Pons (tissue), 1 donor: ENCODE measurements at places on chromosomes 7 and 10.

DNA sequence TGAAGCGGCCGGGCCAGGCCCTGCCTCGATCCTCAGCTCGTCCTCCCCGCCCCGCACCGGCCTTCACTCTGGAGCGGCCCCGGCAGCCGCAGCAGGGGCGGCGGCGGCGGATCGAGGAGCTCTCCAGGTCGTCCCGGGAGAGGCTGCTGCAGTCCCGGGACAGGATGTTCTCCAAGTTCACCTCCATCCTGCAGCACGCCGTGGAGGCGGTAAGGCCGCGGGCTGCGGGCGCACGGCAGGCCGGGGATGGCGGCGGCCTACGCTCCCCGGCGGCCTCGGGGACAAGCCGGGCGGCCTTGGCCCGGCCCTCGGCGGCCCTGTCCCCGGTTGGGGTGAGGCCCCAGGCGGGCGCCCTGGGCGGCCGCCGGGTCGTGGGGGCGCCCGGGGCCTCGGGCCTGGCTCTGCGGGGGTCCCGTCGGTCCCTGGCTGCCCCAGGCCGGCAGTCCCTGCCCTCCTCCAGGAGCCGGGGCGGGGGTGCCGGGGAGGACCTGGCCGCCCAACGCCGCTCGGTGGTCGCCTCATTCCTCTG is 399 bp downstream of the FHIP2A start:
- DNase-seq, result no peak

DNA sequence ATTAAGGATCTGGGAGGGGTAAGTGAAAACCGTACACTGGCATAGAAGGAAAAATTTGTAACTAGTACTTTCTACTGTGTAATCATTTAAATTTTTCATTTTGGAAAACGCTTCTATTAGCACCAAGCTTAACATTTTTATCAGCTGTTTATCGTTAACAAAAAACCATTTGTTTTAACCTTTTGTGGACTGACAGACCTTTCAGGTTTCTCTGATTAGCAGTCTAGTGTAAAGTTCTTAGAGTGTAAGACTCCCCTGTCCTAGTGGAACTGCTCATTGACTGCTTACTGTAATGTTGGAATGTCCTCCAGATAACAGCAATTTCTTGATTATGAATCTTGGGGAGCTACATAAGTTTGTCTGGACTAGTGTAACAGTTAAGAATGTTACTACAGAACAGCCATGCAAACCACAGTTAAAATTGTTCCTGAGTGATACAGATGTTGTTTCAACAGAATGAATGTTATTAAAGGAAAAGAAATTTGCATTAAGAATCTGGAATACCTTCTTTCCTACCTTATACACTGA is 2.0 kb downstream of the DBF4 start:
- DNase-seq, result no peak

GRCh38 chr7:125246706-125247105 is 317.1 kb upstream of the POT1 start:
- no peak for DNase-seq

- DNase-seq, result no peak
Measured at GRCh38 chr10:115861864-115862263, 411.1 kb downstream of the GFRA1 start.

GRCh38 chr10:74213571-74214162 is 62.6 kb downstream of the ADK start:
- DNase-seq, result no peak

DNA sequence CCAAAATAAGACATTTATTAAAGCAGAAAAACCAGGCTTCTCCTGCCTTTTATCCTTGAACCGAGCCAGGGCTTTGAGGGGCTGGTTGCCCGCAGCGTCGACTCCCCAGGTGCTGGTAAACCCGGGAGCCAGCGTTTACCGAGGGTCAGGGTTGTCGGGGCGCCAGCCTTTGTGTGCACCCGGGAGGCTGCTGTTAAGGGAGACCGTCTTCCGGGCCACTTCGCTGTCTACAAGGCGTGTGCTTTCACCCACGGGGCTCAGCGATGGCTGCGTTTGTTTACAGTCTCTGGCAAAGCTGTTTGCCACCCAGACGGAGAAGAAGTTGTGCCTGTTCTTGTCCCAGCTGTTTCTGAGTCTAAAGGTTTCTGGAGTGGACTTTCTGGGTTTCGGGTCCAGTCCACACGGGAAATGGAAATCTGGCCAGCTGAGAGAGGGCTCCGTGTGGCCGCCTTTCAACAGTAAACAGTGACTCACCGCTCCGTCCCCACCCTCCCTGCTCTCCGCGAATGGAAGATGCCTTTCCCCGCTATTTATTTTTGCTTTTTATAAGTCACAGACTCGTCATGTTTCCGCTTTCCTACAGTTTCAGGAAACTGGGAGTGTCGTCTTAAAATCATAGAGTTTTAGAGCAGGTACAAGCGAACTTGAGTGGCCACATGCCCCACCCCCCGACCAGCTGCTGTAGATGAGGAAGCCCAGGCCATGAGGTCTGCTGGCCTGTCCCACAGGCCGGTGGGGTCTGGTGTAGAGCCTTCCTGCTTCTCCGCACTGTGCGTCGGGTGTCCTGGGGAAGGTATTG is 2.2 kb downstream of the MAFK start:
- DNase-seq, result peak; percentile 49

GRCh38 chr10:16968416-16969041 is 151.3 kb upstream of the RSU1 start:
- no peak for DNase-seq

DNA sequence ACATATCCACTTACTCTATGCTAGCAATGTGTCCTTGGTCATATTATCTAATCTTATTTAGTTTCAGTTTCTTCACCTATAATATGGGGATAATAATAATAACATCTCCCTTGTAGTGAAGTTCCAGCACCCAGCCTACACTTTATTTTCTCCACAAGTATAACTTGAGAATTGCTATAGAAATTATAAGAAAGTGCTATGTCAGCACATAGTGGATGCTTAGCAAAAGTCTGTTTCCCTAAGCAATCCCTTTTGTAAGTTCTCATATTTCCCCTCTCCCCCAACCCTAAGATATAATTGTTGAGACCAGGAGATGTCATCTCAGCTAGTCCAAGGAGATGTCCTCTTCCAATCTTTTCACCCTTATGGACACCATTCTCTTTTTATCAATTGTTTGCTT is 5.8 kb upstream of the TRUB1 start:
- no peak for DNase-seq

- no peak for DNase-seq
Measured at GRCh38 chr10:1363446-1364121, 307.4 kb downstream of the WDR37 start.

GRCh38 chr10:1928606-1929005 is 191.3 kb upstream of the ADARB2 start:
- no peak for DNase-seq

DNA sequence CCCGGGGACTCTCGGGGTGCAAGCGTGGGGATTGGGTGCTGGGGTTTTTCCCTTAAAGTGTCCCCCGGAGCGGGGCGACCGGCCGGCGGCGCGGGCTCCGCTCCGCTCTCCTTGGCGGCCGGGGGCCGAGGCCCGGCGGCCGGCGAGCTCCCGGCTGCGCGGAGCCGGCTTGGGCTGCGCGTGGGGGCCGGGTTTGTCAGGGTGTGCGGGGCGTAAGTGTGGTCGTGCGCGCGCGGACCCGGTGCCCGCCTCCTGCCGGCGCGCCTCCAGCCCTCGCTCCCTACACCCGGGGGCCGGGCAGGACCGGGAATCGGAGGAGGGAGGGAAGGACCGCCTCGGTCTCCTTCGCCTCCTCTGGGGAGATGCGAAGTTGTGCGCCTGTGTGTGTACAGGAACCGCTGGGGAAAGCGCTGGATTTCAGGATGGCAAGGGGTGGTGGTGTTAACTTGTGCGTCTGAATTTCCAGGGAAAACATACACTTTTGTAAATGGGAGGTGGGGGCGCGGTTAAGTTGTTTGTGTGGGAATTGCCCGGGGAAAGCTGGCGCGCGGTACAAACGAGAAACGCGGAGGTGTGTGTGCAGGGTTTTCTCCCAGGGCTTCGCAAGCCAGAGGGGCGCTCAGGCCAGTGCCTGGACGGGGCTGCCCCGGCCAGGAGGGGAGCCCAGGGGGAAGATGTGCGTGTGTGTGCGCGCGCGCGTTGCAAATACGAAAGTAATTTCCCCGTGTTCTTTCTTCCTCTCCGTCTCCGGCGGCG is 737 bp downstream of the ZMIZ1 start:
- no peak for DNase-seq

- no peak for DNase-seq
Measured at GRCh38 chr10:46014206-46014605, 16.2 kb downstream of the NCOA4 start.

DNA sequence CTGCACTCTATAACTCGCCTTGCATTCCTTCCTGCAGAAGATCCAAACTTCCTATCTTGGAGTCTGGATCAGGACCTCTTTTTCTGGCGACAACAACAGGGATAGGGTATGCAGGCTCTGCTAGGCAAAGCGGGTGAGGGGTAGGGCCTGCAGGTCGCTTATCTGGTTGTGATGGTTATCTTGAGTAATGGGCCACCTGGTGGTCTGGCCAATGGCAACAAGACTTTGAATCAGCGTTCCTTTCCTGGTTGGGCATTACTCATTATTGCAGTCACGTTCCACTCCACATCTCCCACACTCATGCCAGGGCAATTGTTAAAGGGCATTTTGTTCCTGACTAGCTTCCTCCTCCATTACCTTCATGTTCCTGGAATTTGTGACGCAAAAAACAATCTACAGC is 48.4 kb upstream of the PLXDC2 start:
- no peak for DNase-seq

GRCh38 chr10:129187331-129187730 is 279.7 kb upstream of the MGMT start:
- no peak for DNase-seq

GRCh38 chr10:118542745-118543144 is 52.7 kb downstream of the PRLHR start:
- no peak for DNase-seq

GRCh38 chr10:89653410-89653869 is 8.4 kb upstream of the PANK1 start:
- DNase-seq, result no peak

DNA sequence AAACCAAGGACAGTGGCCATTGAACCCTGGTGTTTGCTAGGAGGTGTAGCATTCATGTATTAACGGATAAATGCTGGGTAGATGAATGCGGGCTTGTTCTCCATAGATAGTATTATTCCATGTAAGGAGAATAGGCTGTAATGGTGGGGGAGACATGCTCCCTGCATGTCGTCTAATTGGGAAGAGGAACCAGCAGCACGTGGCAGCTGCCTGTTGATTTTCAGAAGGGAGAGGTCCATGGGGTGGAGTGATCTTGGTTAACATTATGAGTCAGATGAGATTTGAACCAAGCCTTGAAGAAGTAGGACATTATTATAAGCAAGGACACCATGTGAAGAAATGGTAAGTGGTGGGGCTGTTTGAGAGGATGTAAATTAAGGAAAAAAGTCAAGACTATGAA is 112.5 kb downstream of the WNT2 start:
- no peak for DNase-seq

GRCh38 chr7:143901332-143901667 is 676 bp downstream of the TCAF1 start:
- DNase-seq, result peak; percentile 56

DNA sequence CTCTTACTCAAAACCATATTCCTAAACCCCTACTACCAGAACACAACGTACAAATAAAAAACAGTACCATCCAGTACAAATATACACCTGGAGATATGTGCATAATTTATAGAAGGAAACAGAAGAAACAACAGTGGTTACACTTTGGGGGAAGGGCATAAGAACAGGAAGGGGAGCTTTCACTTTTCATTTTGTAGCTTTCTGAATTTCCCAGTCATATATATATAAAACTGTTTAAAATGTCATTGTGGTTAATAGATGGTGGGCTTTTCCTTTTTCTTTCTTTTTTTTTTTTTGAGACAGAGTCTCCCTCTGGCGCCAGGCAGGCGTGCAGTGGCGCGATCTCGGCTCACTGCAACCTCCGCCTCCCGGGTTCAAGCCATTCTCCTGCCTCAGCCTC is 47.2 kb downstream of the MALSU1 start:
- no peak for DNase-seq

DNA sequence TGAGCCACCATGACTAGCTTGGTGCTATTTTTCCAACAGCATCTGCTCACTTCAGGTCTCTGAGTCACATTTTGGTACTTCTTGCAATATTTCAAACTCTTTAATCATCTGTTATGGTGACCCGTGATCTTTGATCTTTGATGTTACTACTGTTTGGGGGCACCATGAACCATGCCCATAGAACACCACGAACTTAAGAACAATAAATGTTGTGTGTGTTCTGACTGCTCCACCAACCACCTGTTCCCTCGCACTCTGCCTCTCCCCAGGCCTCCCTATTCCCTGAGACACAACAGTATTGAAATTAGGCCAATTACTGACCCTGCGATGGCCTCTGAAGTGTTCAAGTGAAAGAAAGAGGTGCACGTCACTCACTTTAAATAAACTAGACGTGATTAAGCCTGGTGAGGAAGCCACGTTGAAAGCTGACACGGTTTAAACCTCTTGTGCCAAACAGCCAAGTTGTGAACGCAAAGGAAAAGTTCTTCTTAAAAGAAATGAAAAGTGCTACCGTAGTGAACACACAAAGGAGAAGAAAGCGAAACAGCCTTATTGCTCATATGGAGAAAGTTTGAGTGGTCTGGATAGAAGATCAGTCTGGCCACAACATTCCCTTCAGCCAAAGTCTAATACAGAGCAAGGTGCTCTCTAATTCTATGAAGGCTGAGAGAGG is 27.2 kb upstream of the ATP6V0A4 start:
- no peak for DNase-seq

GRCh38 chr10:51257511-51258248 is 183.4 kb downstream of the PRKG1 start:
- DNase-seq, result no peak

GRCh38 chr10:102119417-102120141 is 589 bp downstream of the LDB1 start:
- peak; percentile 57 for DNase-seq

GRCh38 chr10:15427843-15428414 is 56.8 kb upstream of the FAM171A1 start:
- peak; percentile 74 for DNase-seq

DNA sequence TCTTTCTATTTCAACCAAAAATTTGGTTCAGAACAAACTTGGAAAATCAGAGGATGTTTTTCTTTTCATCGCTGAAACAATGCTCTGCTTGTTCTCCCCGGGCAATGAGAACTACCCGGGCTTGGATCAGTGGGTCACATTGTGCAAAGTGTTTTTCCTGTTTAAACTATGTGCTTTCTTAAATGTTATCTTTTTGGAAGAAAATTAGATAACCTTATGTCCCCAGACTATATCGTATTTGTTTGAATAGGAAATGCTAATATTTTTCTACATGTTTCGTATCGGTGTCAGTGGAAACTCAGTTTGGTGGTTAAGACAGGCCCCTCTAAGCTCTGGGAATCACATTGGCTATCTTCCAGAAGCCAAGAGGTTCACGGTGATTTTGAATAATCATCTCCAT is 319.5 kb upstream of the NFE2L3 start:
- DNase-seq, result peak; percentile 86

GRCh38 chr7:41755096-41755495 is 52.2 kb upstream of the INHBA start:
- no peak for DNase-seq
